ENCODE measurements at places on chromosomes 4 and X.

DNA sequence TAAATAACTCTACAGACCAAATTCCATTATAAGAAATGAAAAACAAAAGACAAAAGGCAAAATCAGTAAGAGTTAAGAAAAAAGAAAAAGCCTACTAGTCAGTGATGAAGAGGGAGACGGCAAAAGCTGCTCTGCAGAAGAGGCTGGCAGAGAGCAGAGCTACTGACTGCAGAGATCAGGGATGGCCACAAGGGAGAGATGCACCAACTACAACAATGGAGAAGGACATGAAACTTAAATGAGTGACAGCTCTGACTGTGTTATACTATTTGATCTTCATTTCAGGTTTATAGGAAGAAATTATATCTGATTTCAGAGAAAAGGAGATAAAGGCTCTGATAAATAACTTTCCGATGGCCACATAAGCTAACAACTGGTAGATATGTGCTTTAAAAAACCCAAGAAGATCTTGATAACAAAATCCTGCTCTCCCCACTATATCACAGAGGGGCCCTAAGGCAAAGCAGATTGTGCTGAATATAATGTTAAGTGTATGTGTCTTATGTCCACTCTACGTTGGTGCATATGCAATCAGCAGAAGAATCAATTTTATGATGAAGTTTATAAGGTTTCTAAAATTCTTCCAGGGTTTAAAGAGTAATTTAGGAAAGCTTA lies 58.4 kb upstream of the COX18 start:
- peak; percentile 72 for DNase-seq

GRCh38 chr4:141127884-141128283 lies 5.4 kb downstream of the RNF150 start:
- no peak for DNase-seq

DNA sequence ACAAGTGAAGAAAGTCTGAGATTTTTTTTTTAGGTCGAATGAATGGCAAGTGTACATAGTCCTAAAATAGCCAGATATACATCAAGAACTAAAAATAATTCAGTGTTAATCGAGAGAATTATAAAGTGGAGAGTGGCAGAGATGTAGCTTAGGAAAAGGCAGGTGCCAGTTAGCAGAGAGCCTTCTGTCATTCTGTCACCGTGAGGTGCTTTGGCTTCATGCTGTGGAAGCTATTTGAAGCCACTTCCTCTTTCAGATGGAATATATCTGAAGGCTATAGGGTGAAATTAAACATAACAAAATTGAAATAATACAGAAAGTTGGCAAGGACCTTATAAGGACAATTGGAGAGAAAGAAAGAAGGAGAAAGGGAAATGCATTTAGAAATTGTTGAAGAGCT lies 756.3 kb downstream of the CCSER1 start:
- peak; percentile 0 for DNase-seq

DNA sequence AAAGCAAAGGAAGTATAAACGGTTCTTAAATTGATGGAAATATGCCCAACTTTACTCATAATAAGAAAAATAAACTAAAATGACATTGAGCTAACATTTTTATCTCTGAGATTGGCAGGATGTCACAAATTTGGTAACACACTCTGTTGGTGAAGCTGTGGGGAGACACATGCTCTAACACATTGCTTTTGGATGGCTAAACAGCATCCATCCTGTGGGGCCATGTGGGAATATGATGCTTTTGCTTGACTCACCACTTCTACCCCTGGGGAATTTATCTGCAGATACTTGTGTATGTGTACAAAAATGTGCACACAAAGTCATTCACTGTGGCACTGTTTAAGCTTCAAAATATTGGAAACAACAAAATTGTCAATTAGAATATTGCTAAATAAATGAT lies 100.2 kb downstream of the ANAPC4 start:
- no peak for DNase-seq

DNA sequence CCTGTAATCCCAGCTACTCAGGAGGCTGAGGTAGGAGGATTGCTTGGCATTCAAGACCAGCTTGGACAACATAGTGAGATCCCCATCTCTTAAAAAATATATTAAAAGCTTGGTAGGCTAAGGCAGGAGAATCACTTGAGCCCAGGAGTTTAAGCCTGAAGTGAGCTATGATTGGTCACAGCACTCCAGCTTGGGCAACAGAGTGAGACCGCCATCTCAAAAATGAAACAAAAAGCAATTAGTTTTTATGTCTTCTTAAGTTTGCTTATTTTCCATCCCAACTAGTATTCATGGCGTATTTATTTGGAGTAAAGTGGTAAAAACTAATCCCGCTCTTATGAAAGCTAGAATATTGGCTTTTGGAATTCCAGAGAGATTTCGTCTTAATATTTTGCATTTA lies 25.4 kb upstream of the PDE5A start:
- DNase-seq, result no peak

DNA sequence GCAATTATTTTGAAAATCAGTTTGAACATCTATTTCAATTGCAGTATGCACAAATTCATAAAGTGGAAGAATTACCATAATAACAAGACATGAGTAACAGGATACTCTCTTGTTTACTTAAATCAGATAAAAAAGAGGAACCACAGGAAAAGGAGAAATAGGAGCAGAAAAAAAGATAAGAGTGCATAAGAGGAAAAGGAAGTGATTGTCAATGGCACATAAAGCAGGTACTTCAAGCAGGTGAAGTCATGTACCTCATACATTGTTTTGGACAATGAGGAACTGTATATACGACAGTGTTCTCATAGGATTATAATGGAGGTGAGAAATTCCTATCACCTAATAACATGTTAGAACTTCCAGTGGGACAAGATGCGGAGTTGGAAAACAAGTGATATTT lies 334.5 kb upstream of the PCDH7 start:
- peak; percentile 54 for DNase-seq

GRCh38 chr4:100076753-100077152 lies 113.5 kb downstream of the DDIT4L start:
- DNase-seq, result no peak

GRCh38 chr4:103158760-103159159 lies 39.4 kb downstream of the CENPE start:
- DNase-seq, result no peak

DNA sequence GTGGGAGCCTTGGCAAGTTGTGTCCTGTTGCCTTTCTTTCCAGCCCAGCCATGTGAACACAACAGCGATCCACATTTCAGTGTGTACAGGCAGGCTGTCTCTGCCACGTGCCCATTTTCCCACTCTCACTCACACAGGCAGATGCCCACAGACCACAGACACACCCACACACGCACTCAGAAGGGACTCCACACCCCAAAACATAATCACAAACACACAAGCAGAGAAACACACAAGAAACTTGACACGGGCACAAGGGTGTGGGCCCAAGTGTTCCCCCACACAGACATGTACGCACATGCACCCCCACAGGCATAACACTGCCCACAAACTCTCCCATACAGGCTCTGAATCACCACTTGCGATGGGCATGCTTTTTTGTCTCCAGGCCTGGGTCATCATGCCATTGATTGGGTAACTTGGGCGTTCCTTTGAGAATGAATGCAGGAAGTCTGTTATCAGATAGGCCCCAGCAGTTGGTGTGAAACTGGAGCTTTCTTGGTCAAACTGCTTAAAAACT lies 84.3 kb downstream of the NBDY start:
- DNase-seq, result peak; percentile 46

- DNase-seq, result no peak
These were observed at the start of gene SLC25A31 for GRCh38 chr4:127730142-127730913. Gene SLC25A31 (plus strand): TSS chr4:127730400. CDS start chr4:127730546, 146 bp downstream.

DNA sequence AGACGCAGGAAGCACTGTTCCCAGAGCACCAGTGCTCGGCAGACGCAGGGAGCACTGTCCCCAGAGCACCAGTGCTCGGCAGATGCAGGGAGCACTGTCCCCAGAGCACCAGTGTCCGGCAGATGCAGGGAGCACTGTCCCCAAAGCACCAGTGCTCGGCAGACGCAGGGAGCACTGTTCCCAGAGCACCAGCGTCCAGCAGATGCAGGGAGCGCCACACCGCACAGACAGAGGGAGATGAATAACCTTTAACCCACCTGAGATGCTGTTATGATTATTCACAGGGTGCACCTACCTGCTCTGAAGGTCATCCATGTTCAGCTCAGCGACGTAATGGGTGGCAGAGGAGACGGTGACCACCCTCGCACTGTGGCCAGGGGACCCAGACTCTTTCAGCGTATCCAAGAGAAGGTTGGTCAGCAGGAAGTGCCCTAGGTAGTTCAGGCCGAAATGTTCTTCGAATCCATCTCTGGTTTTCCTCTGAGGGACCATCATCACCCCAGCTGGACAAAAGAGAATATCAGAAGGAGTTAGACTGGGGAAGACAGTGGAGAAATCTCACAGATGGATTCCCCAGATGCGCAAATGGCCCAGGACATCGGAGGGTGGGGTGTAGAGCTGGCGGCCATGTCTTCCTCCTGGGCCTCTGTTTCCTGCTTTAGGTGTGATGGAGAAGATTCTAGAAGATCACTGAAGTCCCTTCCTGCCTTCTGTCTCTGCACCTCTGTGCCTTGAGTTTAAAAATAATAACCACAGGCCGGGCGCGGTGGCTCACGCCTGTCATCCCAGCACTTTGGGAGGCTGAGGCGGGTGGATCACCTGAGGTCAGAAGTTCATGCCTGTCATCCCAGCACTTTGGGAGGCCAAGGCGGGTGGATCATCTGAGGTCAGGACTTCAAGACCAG lies 234.1 kb downstream of the DHRSX start:
- DNase-seq, result no peak

DNA sequence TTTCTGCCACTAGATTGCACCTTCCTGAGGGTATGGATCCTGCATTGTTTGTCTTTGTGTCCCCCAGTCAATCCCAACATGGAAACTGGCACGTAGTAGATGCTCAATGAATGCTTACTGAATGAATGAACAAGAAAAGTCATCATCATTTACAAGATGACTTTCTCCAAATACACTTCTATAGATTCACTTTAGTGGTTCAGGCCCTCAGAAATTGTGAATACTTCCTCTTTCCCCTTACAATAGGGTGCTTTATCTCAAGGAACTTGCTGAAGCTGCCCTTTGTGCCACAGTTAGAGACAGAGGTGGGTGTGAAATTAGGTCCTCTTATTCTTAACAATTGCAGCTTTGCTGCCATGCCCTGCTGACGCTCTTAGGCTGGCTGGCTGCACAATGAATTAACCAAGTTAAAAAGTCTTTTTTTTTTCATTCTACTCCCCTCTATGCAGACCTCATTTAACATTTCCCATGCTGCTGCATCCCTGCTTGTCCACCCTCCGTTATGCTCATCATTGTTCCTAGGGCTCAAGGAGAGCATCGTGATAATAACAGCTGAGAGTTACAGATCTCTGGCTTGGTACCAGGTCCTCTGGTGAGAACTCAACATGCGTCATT lies 108.0 kb upstream of the ZNF518B start:
- peak; percentile 15 for DNase-seq

- no peak for DNase-seq
These were observed 287.6 kb downstream of the PAPSS1 start for GRCh38 chr4:107432451-107432850.

DNA sequence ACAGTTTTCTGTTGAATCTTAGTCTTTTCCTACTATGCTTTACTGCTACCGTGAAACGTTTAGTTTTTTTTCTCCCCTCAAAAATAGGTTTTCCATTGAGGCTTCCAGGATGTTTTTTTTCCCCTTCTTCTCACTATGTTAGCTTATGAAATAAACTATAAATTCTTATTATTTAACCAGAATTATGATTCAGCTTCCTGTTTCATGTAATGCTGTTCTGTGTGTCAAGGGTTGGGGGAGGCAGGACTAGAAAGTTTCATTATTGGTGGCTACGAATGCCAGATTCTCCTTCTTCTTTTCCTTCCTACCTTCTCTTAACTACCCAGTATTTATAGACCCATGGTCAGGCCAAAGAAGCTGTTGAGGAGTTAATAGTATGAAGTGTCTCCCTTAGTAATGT lies 11.8 kb downstream of the CLCN5 start:
- peak; percentile 1 for DNase-seq

GRCh38 chrX:38620623-38621022 lies 59.3 kb downstream of the TSPAN7 start:
- DNase-seq, result no peak

DNA sequence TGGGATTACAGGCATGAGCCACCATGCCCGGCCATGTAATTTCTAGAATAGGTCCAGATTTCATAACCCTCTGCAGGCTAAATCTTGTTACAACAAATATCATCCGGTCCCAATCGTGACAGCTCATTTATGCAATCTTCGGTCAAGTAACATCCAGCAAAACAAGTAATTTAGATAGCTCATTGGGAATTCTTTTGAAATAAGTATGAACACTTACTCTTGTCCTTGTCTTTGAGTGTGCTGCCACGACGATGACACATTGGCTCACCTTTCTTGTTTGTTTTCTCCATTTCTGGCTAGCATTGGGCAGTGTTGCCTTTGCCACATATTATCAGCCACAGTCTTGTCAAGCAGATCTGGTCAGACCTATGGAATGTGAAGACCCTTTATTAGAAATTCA lies 92.0 kb downstream of the PHEX start:
- DNase-seq, result no peak

GRCh38 chr4:109472343-109472761 lies 38.7 kb downstream of the SEC24B start:
- peak; percentile 36 for DNase-seq

DNA sequence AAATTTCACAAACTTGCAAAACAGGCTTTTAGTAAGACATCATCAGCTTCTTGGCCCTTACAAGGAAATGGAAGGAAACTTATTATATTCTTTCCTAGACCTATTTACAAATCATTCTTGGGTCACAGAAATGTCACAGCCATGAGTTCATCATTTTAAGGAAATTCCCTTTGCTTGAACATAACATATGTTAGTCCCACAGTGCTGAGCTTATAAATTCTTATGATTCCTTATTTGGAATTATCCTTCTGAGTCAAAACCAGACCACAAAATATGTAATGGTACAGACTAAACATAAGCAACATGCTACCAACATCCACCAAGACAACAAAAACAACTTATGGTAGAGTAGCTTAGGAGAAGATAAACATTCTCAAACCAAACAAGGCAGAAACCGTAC lies 236.9 kb upstream of the CTSO start:
- no peak for DNase-seq

GRCh38 chrX:149506349-149506748 lies 1.2 kb upstream of the IDS start:
- DNase-seq, result no peak

- peak; percentile 84 for DNase-seq
These were observed 942 bp downstream of the ING2 start for GRCh38 chr4:183505611-183506388.

DNA sequence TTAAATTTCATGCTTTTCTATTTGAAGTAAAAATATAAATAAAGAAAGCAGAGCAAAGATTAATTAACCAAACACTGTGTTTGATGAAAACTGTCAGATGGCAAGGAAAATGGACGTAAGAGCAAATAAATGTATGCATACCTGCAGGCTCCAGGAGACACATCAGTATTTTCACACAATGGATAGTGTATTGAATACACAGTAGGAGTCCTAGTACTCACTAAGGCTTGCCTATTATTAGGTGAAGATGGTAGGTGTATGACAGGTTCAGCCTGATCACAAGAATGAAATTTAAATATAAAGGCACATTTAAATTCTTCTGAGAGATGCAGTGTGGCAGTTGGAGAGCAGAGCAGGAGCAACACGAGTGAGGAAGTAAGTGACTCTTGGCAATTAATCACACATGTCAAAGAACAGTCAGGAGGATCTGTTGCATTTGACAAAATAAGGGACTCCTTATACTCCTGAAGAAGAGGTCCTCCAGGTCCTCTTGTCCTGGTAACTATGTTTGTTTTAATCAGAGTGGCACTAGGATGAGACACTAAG lies 106.0 kb upstream of the NDST4 start:
- peak; percentile 28 for DNase-seq

GRCh38 chr4:26496207-26496783 lies 6.0 kb upstream of the CCKAR start:
- no peak for DNase-seq
